Left renal pelvis (tissue), 4 donors: ENCODE measurements at places on chromosomes 6 and 20.

DNA sequence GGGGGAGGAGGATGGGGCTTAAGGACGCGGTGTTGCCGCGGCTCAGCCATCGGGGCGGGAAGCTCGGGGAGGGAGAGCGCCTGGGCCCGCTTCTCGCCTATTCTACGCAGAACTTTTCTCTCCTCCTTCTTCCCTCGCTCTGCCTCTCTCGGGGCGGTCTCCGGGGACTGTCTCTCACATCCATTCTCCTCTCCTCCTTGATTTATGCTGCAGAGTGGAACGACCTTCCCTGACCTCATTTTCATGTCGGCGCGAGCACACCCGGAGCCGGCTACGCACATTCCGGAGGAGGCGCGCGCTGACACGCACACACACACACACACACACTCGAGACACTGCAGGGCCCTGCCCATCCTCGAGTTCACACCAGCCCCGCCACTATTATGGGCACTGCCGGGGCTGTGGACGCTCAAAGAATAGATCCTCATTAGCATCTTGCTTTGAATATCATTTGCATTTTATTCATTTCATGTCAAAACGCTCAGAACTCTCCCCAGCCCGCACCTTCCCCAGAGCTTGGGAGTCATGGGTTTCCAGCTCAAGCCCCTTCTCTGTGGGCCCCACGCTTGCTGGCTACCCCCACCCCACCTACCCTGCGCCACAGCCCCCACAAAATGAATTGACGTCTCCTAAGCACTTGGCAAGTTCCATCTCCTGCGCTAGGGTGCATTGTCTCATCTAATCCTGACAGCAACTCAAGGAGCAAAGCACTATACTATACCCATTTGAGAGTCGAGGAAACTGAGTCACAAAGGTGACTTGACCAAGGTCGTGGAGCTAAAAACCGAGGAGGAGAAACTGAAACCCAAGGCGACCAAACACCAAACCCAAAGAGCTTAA, 36.8 kb downstream of the NCR2 start:
- no peak for DNase-seq

- no peak for DNase-seq
Observed at GRCh38 chr20:55173601-55174000, 698.2 kb downstream of the DOK5 start.

DNA sequence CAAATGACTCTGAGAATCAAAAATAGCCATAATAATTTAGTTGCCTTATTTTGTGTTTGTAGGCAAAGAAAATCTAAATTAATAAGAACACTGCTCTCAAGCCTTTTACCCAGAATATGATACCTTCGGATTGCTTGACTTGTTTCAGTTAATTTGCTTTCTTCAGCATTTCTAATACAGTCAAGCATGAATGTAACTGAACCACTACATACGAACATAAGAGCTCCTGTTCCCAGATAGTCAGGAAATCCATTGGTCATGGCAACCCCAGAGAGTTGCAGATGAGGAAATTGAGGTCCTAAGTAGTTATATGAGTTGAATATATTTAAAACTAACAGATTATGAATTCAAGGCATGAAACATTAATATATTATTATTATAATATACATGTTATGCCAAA, 2.9 kb downstream of the FRK start:
- DNase-seq: no peak

DNA sequence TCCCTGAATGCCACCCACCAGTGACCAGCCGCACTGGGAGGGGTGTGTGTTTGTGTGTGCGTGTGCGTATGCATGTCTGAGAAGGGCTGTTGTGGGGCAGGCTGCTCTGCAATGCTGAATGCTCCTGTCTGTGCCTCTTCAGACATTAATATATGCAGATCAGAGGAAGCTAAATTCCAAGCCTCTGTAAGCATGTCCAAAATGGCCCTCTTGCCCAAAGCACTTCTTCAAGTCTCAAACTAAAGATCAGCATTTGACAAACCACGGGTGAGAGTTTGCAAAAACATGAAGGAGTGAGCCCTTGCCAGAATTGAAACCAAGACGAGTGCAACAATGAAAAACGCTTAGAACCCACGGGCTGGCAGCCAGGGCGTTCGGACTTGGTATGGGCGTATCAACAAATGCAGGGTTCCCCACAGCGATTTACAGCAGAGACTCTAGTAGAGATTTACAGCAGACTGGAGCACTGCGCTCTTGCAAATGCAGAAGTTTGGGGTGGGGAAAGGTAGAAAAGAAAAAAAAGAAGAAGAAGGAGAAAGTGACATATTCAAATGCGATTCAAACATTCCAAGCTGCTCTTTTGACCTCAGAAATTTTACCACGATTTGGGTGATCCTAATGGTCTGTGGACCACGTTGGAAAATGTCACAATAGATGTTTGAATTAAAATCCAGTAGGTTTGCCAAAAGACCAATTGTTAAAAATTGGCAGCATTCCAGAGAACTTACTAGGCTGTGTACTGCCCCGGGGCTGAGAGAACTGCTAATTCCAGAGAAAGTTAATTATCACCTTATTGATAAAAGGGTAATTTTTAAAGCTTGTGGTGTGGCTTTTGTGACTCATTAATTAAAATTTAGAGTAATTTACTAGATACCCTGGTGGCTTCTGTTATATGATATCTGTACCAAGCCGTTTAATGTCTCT, 3.5 kb downstream of the SCML4 start:
- DNase-seq: no peak

GRCh38 chr6:154994836-154995253, 270 bp upstream of the TIAM2 start:
- DNase-seq: no peak
